BJ (cell line): ENCODE measurements at places on chromosomes 5 and 9. TPM values are rescaled to one million over a fixed set of nuclear protein-coding genes. Genes with fewer than 3 reads are reported as not detected.

GRCh38 chr9:2356041-2356790 lies 265.4 kb upstream of the VLDLR start:
- DNase-seq, result no peak

- no peak for DNase-seq
Measured at GRCh38 chr9:89455356-89455824, 42.5 kb downstream of the SEMA4D start.

DNA sequence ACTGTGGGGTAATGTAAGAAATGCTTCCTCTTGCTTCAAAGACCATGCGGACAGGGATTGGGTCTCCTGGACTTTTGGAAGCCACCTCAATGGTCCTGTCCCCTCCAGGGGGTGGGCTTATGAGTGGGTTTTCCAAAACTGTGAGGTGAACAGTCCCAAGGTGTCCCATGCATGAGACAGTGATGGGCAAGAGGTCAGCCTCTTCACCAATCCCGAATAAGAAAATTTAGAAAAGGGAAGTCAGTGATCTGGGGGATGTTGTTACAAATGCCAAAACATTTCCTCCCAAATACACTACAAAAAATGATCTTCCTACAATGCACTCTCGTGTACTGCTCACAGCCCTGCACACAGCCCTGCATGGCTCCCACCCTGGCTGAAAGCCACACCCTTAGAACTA lies 215.7 kb upstream of the TBC1D2 start:
- no peak for DNase-seq

GRCh38 chr5:179149278-179149677 lies 89.1 kb downstream of the ZNF354C start:
- DNase-seq, result no peak

DNA sequence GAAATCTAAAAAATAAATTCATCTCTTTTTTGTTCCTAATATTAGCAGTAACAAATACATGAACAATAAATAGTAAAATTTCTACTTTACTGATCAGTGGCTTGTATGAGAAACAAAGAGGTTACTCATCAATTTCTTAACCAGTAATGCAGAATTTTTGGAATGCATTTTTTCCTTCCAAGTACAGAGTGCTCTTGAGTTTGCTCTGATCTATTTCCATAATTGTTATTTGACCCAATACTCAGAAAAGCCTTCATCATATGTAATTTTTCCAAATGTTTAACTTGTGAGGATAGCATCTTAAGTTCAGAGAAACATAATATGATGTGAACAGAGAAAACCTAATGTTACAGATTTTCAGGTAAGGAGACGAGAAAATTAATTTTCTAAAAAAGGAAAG lies 47.3 kb downstream of the FBN2 start:
- DNase-seq, result no peak

GRCh38 chr5:9892696-9893095 lies 262.5 kb upstream of the TAS2R1 start:
- no peak for DNase-seq

DNA sequence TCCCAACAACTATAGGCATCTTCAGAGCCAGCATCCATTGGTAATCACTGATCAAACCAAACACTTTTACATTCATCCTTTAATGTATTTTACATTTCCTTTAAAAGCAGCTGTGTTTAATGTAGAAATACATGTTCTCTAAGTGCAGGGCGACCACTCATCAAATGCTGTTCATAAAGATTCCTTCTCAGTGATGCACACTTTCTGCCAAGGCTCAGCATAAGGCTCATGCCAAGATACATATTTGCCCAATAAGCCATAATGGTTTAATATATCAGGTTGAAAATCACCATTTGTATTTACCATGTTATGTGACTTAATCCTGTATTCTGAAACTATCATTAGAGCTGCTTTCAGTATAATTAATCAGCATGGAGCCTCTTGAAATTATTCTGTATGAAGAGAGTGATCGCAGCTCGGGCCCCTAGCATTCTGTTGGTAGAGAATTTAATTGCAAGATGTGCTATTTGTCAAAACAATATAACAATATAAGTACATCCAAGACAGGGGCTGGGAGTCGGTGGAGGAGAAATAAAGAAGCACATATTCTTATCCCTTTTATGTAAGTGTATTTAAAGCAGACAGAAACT lies 267.5 kb downstream of the EBF1 start:
- no peak for DNase-seq

DNA sequence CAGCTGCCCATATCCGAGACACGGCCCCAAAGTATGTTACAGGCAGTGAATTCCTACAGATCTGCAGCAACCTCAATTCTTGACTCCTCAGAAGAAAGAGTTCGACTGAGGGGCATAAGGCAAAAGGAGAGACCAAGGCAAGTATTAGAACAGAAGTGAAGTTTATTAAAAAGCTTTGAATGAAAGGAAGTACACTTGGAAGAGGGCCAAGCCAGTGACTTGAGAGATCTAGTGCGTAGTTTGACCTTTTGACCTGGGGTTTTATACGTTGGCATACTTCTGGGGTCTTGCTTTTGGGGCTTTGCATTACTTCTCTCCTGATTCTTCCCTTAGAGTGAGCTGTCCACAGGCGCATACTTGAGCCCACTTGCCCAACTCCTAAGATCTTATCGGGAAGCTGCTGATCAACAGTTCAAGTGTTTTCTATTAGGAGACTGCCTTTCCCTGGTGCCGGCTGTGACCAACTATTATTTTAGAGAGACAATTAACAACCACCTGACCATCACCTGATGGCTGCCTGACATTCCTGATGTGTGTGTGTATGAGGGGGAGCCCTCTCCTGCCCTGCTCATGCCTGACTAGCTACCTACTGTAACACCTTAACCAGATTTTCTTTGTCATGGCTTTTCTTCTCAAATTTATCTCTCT lies 1.5 kb upstream of the DEPDC1B start:
- no peak for DNase-seq

DNA sequence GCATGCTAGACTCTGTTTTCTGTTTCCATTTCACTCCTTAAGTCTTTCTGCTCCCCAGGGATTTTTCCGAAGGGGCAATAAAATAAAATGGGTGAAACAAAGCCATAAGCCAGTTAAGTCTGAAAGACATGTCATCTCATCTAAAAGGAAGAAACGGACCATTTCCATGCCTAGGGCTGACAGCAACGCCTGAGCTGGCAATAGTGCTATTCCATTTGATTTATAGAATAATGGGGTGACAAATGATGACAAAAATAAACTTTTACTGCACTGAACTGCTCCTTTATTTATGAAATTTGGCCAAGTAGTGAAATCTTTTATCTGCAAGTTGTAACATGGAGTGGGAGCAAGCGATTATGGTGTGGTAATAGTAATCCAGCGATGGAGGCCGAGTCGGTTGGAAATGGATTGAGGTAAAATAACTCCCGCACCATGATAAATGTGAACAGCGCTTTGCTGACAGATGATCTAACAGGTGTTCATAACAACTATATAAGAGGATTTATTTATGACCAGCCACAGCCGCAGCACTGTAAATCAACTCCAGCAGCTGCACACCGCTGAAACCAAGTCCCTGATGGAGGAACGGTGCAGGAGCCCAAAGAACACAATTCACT lies 219.8 kb upstream of the TBCA start:
- DNase-seq, result no peak

DNA sequence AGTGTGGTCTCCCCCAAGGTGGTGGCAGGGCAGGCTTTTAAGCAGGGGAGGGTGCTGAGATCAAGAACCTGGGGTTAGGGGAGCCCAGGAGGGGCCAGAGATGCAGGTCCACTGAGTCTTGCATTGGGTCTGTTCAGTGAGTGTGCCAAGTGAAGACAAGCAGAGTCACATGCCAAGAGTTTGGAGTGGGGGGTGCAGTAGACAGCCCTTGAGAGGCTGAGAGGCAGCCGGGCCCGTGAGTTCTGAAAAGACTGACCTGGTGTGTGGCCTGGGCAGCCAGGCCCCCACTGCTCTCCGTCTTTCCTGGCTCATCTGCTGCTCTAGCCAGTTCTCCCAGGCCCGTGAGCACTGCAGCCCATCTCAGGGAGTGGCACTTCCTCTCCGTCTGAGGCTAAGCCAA lies 120.0 kb downstream of the DAB2IP start:
- DNase-seq, result no peak

GRCh38 chr5:33631786-33632185 lies 191.0 kb downstream of the TARS1 start:
- DNase-seq, result no peak

Gene ATP10B
- polyA plus RNA-seq, result not detected in 2 replicates

Gene BARHL1
- not detected in 2 replicates for polyA plus RNA-seq

Gene IL13
- not detected in 2 replicates for polyA plus RNA-seq
